Bladder microvascular endothelial cell (primary cell): ENCODE measurements at places on chromosomes 11 and 22. TPM values are rescaled to one million over a fixed set of nuclear protein-coding genes. Genes with fewer than 3 reads are reported as not detected.

SLC17A6 gene
- not detected in 2 replicates for total RNA-seq

KCNQ1OT1 gene
- total RNA-seq, result 0.32 and 2.6 TPM in 2 replicates

TMPRSS5 gene
- 0.13 and 0.16 TPM in 2 replicates for total RNA-seq

TRIM6 gene
- 1.3 and 2.1 TPM in 2 replicates for total RNA-seq

CEND1 gene
- total RNA-seq, result not detected in 2 replicates

OR10S1 gene
- not detected in 2 replicates for total RNA-seq

OR2D2 gene
- 0.16 and 0.19 TPM in 2 replicates for total RNA-seq
